ENCODE measurements at places on chromosomes 5 and 9.
A peak's percentile ranks its signal among the peaks of the same experiment; 100 is the strongest.

GRCh38 chr5:130135506-130135905 lies 231.2 kb downstream of the CHSY3 start:
- no peak for DNase-seq

GRCh38 chr5:148855249-148856008 lies 29.0 kb downstream of the ADRB2 start:
- DNase-seq, result no peak

GRCh38 chr5:124745928-124746915 lies at the start of gene ZNF608:
Gene ZNF608, minus strand, starts transcription at chr5:124746639. Its CDS starts 1,650 bp downstream, at chr5:124744989.
- DNase-seq, result no peak

GRCh38 chr9:100555471-100555870 lies 22.4 kb upstream of the CAVIN4 start:
- no peak for DNase-seq

GRCh38 chr5:177609076-177610059 lies 9.4 kb downstream of the B4GALT7 start:
- no peak for DNase-seq

DNA sequence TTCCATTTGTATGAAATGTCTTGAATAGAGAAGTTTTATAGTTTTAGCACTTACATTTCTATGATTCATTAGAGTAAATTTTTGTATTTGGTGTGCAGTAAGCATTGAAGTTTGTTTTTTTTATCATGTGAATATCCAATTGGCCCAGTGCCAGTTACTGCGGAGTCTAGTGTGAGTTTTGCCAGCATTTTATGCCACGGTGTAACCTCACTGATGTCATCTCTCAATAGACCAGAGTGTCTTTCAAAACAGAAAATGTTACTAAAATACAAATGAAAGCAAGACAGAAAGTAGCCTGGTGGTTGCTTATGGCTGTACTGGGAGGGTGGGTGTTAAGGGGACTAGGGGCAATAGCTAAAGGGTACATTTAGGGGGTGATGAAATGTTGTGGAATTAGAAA lies 62.8 kb downstream of the IPPK start:
- DNase-seq, result no peak

DNA sequence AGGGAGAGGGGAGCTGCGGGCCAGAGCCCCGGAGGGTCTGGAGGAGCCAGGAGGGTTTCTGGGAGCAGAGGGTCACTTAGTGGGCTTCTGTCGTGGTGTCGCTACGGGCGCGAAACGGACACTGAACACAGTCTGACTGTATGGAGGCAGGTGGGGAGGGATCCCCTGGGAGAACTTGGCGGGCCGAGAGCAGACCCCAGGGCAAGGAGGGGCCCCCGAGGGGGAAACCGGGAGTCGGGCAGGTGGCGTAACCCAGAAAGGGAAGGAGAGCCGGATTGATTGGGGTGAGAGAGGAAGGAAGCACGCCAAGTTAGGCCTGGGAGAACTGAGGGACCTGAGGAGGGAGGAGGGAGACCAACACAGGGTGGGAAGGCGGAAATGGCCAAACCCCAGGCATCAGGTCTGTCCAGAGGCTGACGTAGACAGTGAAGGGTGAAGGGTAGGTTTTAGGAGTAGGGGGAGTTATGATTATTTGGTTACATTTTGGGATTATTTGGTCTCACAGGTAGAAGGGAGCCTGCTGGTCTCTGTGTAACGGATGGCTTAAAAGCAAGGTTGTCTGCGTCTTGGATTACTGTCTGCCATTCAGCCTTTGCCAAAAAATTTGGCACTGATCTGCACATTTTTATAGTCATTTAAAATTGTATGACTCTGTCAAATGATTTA lies 3.3 kb upstream of the MSMP start:
- peak; percentile 45 for DNase-seq

DNA sequence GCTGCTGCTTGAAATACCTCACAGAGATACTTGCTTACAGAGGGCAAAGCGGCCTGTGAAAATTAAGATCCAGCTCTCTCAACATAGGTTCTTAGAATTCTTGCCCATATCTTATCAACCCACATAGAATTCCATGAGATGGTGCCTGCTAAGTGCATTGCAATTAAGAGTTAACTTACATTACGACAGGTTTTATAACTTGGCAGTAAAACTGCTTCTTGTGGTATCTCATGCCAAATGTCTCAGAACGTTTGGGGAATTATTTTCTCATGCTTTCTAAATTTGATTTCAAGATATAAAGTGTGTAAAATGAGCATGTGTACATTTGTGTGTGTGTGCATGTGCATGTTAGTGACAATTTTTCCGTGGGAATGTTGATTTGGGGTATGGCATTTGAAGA lies 261.2 kb downstream of the SAXO1 start:
- DNase-seq, result no peak

DNA sequence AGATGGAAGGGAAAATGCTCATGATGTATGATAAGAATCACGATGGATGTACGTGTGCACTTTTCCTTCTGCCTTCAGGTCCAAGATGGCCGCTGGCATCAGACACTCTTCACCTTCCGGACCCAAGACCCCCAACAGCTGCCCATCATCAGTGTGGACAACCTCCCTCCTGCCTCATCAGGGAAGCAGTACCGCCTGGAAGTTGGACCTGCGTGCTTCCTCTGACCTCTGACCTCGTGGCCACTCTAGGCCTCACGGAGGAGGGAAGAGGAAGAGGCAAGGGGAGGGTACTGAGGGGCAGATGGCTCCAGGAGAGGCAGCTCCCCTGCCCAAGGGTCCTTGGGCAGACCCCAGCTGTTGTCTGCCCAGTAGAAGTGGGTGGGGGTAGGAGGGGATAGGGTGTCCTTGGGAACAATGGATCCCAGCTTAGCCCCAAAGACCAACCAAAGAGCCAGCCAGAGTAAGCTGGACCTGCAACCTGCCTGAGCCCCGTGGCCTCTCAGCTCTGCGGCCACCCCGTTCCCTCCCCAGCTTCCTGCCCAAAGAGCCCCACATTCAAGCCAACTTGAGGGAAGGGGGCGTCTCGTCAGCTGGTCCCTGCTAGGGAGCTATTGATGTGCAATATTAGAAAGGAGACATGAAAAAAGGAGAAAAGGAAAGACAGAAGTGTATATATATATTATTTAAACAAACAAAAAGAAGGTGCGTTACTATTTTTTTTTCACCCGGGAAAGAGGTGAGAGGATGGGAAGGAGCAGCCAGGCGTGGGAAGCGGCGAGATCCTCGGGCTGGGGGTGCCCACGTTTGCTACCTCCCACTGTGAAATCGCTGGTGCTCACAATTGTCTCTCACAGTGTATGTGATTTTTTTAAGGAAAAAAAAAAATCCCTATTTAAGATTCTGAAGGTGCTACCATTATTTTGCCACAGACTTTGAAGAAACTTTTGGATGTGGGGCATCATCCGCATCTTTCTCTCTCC lies 12.1 kb upstream of the ORM1 start:
- no peak for DNase-seq

DNA sequence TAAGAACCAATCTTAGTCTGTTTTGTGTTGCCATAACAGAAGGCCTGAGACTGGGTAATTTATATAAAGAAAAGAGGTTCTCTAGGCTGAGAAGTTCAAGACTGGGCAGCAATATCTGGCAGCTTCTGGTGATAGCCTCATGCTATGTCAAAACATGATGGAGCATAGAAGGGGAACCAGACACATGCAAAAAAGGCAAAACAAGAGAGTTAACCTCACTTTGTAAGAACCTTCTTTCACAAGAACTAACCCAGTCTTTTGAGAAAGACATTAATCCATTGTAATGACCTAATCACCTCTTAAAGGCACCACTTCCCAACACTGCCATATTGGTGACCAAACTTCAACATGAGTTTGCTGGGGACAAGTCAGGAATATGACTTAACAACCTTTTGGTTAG lies 37.3 kb downstream of the FSD1L start:
- DNase-seq, result no peak

GRCh38 chr9:101387871-101388506 lies 3.2 kb upstream of the BAAT start:
- no peak for DNase-seq

- DNase-seq, result no peak
Measured at GRCh38 chr9:113648586-113648985, 185.1 kb downstream of the RGS3 start.

DNA sequence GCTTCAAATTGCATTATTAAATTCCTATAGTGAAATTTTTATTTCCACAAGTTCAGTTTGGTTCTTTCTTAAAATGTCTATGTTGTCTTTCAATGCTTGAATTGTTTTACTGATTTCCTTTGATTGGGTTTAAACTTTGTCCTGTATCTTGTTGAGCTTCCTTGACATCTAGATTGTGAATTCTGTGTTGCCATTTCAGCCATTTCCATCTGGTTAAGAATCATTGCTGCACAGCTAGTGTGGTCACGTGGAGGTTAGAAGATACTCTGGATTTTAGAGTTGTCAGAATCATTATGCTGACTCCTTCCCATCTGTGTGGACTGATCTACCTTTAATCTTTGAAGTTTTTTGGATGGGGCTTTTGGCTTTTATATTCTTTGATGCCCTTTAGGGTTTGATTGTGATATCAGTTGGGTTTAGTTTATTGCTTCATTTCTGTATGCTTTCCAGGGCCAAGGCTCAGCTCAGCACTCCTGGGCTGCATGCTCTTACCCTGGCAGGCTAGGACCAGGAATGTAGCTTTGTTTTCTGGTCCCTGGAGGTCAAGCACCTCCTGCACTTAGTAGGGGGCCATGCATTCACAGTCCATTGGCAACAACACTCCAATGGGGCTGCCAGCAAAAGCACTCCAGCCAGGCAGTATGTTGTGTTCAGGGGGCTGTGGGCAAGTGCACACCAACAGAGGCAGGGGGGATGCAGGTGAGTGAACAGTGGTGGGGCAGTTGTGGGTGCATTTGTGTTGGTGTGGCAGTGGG lies 141.4 kb downstream of the PRR16 start:
- no peak for DNase-seq

GRCh38 chr9:133710661-133711427 lies 27.3 kb downstream of the SARDH start:
- DNase-seq, result no peak

- DNase-seq, result no peak
Measured at GRCh38 chr5:93503598-93504067, 77.4 kb downstream of the NR2F1-AS1 start.

DNA sequence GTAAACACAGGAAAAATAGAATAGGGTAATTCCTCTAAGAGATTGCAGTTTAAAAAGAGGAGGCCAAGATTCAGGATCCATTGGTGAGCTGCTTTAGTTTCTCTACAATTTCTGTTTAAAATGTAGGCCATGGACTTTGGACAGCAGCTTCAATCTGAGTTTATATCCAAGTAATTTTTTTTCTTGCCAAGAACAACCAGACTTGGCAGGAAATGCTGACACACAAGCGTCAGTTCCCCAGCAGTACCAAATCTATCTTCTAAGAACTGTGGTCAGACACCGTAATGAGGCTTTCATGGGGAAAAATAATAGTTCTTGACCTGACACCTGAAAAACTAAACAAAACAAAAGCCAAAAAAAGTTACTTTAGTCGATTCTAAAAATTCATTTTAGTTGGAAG lies 528.8 kb downstream of the CSNK1G3 start:
- DNase-seq, result no peak

DNA sequence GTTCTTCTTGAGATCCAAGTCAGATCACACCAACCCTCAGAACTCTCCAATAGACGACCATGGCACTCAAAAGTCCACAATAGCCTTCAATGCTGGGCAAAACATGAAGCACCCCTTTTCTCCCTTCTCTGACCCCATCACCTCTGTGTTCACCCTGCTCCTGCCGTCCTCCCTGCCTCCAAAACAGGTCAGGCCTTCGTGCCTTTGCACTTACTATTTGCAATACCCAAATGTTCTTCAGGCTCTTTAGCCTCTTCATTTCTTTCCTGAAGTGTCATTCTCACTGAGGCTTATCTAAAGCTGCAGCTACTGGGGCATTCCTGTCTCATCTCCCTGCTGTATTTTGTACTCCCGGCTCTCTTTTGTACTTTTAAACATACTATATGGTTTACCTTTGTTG lies 2.0 kb upstream of the ROPN1L start:
- DNase-seq, result no peak

GRCh38 chr9:109487247-109487646 lies 10.9 kb downstream of the PTPN3 start:
- DNase-seq, result no peak

DNA sequence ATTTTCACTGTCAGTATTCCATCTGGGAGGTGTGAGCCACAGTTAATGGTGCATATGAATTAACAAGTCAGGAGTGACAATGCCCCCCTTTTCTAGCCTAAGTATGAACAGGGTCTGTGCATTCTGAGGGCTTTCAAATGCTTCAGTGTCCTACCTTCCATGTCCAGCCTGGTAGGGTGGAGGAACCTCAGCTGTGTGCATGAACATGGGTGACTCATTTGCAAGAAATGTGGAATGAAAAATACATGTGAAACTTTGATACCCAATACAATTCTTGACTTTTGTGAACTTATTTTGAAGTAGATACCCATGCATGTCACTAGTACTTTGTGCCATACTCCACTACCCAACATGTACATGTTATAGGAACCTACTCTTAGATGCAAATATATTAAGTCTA lies 375.8 kb downstream of the SEMA5A start:
- no peak for DNase-seq

DNA sequence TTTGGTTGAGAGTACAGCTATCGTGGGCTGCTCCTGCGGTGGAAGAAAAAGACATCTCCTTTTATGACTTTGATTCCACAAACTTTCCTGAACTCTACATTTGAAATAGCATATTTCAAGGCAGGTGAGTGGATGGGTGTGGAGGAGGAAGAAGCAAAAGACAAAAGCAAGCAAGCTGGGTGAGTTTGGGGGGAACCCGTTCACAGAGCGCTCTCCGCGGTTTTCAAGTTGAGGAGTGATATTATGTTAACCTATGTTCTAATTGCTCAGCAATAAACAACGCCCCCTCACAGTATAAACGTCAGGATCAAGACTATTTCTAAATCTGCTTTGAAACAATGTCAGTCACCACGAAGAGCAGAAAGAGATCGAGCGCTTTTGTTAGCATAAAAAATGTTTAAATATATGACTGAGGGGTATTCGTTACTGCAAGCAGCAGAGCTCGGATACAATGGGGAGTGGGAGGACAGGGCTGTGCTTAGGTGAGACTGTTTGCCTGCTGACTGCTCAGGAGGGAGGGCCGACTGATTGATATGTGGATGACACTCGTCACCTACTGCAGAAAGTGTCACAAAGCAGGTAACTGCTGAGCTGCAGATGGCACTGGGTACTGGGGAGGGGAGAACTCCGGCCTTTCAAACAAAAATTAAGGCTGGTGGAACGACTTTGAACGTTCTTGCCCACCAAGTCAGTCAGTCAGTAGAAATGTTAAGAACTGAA lies 236.5 kb downstream of the DRD1 start:
- no peak for DNase-seq

DNA sequence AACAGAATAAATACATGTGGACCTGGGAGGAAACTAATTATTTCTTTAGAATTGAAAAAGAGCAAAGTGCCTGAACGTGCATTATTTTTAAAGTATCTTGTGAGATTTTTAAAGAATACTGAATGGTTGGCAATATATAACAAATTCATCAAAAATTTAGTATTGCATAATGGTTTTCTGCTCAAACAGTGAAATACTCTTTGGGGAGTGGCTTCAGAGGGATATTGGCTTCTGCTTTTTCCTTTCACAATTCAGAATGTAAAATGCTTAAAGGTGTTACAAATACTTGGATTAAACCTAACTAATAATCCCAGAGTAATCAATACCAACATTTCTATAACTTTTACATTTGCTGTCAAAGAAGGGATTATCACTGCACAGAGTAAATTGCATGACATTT lies 379.3 kb upstream of the CHD1 start:
- no peak for DNase-seq
